ENCODE measurements at places on chromosomes 1 and 21.

- DNase-seq, result no peak
Measured at GRCh38 chr1:8086055-8086454, 59.9 kb upstream of the ERRFI1 start.

DNA sequence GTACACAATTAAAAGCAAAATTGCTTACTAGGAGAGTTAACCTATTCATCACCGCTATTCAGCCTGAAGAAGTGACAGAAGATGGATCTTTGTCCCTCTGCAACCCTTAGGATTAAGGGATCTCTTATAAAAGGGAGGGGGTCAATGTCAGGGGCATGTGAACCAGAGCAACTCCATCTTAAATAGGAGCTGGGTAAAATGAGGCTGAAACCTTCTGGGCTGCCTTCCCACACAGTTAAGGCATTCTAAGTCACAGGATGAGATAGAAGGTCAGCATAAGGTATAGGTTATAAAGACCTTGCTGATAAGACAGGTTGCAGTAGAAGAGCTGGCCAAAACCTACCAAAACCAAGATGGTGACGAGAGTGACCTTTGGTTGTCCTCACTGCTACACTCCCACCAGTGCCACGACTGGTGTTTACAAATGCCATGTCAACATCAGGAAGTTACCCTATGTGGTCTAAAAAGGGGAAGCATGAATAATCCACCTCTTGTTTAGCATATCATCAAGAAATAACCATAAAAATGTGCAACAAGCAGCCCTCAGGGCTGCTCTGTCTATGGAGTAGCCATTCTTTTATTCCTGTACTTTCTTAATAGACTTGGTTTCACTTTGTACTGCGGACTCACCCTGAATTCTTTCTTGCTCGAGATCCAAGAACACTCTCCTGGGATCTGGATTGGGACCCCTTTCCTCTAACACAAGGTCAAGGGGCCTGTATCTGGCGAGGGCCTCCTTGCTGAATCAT, 35.3 kb upstream of the NEK2 start:
- DNase-seq, result no peak

GRCh38 chr1:113904293-113904673, 316 bp downstream of the AP4B1 start:
- DNase-seq, result no peak

- DNase-seq, result peak; percentile 99
Measured at GRCh38 chr21:31558962-31559367, 100.5 kb upstream of the SOD1 start.

DNA sequence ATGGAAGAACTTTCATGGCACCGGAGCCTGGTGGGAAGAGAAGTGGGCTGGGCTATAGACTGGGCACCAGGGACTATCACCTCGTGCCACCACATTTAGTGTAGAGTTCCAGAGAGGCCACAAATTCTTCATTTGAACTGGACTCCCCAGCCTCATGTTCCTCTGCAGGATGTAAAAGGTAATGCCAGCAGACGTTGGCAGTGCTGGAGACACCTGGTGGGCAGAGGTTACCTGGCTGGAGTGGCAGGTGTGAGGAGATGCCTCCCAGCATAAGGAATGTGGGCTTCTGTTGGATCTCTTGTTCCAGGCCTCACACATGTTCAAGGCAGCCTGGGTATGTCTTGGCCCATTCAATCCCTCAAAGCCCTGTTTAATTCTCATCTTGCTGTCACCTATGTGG, 35.2 kb downstream of the TEX35 start:
- DNase-seq, result no peak
